ENCODE measurements at places on chromosomes 13 and 19. TPM values are rescaled to one million over a fixed set of nuclear protein-coding genes. Genes with fewer than 3 reads are reported as not detected.
A peak's percentile ranks its signal among the peaks of the same experiment; 100 is the strongest.

GRCh38 chr13:32627793-32628192, 41.5 kb downstream of the PDS5B start:
- H3K4me1 ChIP-seq: no peaks in the 10 kb centered on the region
- H3K27ac ChIP-seq: no peak overlapping the region
- H3K27me3 ChIP-seq: no peaks in the 10 kb centered on the region
- DNase-seq: no peak
- H3K36me3 ChIP-seq: no peaks in the 10 kb centered on the region

DNA sequence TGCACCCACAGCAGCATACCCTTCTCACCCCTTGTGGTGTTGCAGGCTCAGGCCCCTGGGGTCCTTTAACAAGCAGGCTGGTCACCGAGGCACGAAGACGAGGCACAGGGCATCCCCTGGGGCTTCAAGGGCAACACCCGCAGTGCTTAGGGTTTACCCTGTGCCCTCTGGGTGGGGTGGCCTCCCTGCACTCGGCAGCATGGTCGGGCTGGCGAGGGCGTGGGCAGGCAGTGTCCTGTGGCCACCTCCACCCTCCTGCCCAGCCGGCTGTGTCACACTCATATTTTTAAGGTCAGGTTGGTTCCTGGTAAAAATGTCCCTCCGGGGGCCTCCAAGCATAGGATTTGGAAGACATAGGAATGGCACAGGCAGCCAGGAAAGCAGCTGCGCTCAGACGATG, 11.4 kb upstream of the ZNF135 start:
- H3K27me3 ChIP-seq: no peaks in the 10 kb centered on the region
- no peak overlapping the region for H3K4me3 ChIP-seq
- no peaks in the 10 kb centered on the region for H3K36me3 ChIP-seq
- DNase-seq: no peak
- no peak overlapping the region for H3K27ac ChIP-seq
- H3K4me1 ChIP-seq: no peaks in the 10 kb centered on the region

DNA sequence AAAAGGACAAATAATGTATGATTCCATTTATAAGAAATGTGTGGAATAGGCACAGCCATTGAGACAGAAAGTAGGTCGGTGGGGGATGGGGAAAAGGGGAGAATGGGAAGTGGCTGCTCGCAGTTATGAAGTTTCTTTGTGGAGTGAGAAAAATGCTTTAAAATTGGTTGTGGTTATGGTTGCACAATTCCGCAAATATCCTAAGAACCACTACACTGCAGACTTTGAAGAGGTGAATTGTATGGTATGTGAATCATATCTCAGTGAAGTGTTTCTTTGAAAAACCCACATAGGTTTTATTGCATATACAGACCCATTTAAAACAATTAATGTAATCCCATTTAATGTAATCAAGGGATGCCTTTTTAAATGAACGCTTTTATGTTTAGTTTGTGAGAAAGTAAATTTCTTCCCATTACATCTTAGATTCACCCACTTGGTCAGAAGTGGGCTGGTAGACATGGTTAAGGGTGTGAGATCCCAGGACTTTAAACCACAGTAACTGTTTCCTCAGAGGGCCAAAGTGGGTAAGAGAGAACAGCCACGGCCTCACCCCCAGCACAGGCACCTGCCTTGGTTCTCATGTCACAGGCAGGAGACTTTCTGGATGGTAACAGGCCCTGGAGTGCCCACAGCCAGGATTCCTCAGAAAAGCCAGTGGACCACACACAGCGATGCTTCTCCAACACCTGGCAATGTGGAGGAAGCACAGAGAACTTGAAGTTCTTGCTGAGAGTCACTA, 119.3 kb upstream of the GJB6 start:
- no peak overlapping the region for H3K27ac ChIP-seq
- no peaks in the 10 kb centered on the region for H3K27me3 ChIP-seq
- no peak overlapping the region for H3K4me3 ChIP-seq
- H3K4me1 ChIP-seq: no peaks in the 10 kb centered on the region
- no peak for DNase-seq

DNA sequence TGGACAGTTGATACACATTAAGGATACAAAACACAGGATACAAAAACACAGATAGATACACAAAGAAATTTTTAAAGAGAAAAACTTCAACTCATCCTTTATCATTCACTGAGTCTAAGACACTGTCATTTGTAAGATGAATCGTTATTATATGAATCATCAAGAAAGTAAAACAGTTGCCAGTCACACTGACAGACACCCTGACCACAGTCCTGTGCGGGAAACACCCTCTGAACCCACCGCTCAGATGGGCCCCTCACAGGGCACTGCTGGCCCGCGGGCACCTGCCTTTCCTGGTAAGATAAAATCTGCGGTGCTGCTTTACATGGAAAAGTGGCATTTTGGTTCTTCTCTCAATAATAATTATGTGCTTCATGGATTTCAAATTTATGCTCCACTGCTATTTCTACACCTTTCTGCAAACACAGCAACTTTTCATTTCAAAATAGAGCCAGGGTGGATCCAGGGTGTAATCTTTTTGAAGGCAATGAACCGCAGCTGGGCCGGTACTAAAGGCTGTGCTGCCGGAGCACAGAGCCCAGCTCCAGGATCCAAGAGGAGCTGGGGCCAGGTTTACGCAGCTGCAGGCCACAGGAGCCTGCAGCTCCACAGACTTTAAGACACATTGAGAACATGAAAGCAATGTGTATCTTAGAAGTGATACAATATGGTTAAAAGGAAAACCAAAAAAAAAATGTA, 76.8 kb downstream of the TUBGCP3 start:
- H3K27me3 ChIP-seq: no peaks in the 10 kb centered on the region
- H3K36me3 ChIP-seq: peaks cover 10% of the 10 kb centered on the region
- no peak for DNase-seq
- H3K4me3 ChIP-seq: no peak overlapping the region
- H3K27ac ChIP-seq: no peak overlapping the region
- no peaks in the 10 kb centered on the region for H3K4me1 ChIP-seq

DNA sequence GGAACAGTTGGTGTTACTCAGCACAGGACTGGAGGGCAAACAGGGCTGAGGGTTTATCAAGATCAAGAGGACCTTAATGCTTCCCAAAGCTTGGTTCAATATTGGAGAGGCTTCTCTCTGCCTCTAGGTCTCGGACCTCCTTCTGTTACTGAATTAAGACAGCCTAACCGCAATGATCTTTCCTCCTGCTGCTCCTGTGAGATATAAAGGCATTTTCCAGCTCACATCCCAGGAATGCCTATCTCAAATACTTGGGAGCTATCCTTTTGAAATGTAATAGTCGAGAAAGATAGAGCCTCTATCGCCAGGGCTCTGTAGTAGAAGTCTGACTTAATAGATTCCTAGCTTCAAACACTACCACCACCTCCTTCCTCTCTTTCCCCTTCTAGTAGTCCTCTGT, 1475.0 kb downstream of the SLITRK1 start:
- no peaks in the 10 kb centered on the region for H3K36me3 ChIP-seq
- H3K4me3 ChIP-seq: no peak overlapping the region
- no peak overlapping the region for H3K27ac ChIP-seq
- H3K4me1 ChIP-seq: no peaks in the 10 kb centered on the region

DNA sequence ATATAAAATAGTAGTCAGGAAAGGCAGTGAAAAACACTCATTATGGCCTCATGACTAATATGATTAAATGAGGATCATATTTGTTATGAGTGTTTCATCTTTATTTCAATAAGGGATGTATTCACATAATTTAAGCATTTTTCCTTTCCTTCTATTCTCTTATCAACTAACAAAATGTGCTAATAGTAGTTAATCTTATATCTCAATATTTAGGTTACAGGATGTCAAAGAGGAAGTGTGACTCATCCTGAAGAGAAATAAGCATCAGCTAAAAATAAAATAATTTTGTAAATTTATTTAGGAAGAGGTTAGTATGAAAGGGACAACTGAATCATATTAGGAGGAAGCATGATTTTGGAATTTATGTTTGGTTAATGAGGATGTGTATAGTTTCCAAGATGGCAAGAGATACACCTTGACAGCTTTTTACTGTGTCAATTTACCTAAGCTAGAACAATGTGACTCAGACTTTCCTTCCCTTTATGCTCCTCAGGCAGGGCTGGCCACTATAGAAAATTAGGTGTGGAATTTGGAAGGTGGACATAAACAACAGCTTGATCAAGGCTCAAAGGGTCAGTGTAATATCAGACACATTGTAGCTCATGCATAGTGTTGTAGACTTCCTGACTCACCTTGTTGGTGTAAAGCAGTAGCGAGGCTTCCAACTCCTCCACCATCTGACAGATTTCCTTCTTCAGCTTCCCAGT, 172.7 kb downstream of the SLITRK1 start:
- no peaks in the 10 kb centered on the region for H3K27me3 ChIP-seq
- no peaks in the 10 kb centered on the region for H3K4me1 ChIP-seq
- H3K4me3 ChIP-seq: no peak overlapping the region
- H3K27ac ChIP-seq: no peak overlapping the region
- no peaks in the 10 kb centered on the region for H3K36me3 ChIP-seq

DNA sequence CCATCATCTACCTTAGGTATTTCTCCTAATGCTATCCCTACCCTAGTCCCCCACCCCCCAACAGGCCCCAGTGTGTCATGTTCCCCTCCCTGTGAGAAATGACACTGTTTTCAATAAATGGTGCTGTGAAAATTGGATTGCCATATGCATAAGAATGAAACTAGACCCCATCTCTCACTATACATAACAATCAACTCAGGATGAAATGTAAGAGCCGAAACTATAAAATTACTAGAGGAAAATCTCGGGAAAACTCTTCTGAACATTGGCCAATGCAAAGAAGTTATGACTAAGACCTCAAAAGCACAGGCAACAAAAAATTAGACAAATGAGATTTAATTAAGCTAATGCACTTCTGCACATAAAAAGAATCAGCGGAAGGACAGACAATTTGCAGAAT, 138.2 kb downstream of the SUCLA2 start:
- no peak overlapping the region for H3K27ac ChIP-seq
- no peak for DNase-seq
- H3K4me3 ChIP-seq: no peak overlapping the region
- no peaks in the 10 kb centered on the region for H3K4me1 ChIP-seq
- H3K36me3 ChIP-seq: no peaks in the 10 kb centered on the region

DNA sequence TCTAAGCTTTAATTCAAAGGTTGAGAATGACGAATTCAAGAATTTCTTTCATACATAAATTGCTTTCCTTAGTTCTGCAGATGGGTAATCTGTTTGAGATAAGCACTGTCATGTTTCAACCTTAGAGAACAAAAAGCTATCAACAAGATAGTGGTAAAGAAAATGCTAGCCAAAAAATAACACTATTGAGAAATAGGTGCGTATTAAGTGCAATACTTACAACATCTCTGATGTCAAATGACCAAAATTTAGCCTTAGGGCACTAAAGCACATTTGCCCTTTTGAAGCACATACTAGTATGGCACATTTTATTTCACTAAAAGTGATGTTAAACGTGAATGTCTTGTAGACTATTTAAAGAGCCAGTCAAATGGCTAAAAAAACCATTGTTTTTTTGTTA, 4.9 kb downstream of the KBTBD6 start:
- no peaks in the 10 kb centered on the region for H3K4me1 ChIP-seq
- DNase-seq: no peak
- H3K27ac ChIP-seq: no peak overlapping the region
- no peaks in the 10 kb centered on the region for H3K36me3 ChIP-seq
- no peak overlapping the region for H3K4me3 ChIP-seq

- no peak overlapping the region for H3K4me3 ChIP-seq
- H3K27ac ChIP-seq: peak overlapping the region; percentile 52
- H3K4me1 ChIP-seq: peaks cover 28% of the 10 kb centered on the region
- no peaks in the 10 kb centered on the region for H3K27me3 ChIP-seq
- H3K36me3 ChIP-seq: no peaks in the 10 kb centered on the region
- peak; percentile 92 for DNase-seq
Measured at GRCh38 chr19:1853295-1854038, 5.2 kb upstream of the REXO1 start.

GRCh38 chr13:51714663-51715168, 89.2 kb downstream of the DHRS12 start:
- no peak overlapping the region for H3K27ac ChIP-seq
- H3K27me3 ChIP-seq: no peaks in the 10 kb centered on the region
- H3K4me3 ChIP-seq: no peak overlapping the region

DNA sequence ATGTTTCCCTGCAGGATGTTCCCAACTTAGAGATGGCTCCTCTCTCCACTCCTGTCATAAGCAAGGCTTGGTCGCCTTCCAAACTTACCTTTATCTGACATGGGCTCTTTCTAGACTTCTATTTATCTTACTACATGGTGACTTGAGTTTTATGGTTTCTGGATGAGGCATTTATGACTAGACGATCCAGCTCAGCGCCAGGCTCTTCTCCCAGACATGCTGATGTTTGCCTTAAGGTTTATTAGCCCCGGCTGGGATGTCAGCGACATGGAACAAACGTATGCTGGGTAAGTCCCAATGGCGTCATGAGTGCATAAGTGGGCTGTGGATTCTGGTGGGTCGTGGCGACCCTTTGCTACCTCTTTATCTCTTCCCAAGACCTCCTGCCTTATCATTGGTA, 39.8 kb upstream of the SLC15A1 start:
- no peaks in the 10 kb centered on the region for H3K36me3 ChIP-seq
- H3K27ac ChIP-seq: no peak overlapping the region
- no peak overlapping the region for H3K4me3 ChIP-seq
- H3K4me1 ChIP-seq: no peaks in the 10 kb centered on the region

DNA sequence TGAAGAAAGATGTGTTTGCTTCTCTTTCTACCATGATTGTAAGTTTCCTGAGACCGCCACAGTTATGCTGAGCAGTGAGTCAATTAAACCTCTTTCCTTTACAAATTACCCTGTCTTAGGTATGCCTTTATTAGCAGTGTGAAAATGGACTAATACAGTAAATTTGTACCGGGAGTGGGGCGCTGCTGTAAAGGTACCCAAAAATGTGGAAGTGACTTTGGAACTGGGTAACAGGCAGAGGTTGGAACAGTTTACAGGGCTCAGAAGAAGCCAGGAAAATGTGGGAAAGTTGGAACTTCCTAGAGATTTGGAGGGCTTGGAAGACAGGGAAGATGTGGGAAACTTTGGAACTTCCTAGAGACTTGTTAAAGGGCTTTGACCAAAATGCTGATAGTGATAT, 9.2 kb upstream of the PDS5B start:
- H3K27me3 ChIP-seq: no peaks in the 10 kb centered on the region
- no peak for DNase-seq
- H3K4me1 ChIP-seq: no peaks in the 10 kb centered on the region

Gene DHRS12
- total RNA-seq: 6.6 TPM

Gene FFAR1
- total RNA-seq: not detected

Gene CLEC17A
- total RNA-seq: 0.32 TPM

Gene OR10H1
- not detected for total RNA-seq

Gene CAPN12
- 5.2 TPM for total RNA-seq
